Right renal cortex interstitium (tissue), 3 donors: ENCODE measurements at places on chromosomes 13 and 19. TPM values are rescaled to one million over a fixed set of nuclear protein-coding genes. Genes with fewer than 3 reads are reported as not detected.

Gene NAPSA
- 8.7 TPM for polyA plus RNA-seq

- DNase-seq = no peak
Measured at GRCh38 chr13:39935155-39935554, 279.7 kb downstream of the COG6 start.

DNA sequence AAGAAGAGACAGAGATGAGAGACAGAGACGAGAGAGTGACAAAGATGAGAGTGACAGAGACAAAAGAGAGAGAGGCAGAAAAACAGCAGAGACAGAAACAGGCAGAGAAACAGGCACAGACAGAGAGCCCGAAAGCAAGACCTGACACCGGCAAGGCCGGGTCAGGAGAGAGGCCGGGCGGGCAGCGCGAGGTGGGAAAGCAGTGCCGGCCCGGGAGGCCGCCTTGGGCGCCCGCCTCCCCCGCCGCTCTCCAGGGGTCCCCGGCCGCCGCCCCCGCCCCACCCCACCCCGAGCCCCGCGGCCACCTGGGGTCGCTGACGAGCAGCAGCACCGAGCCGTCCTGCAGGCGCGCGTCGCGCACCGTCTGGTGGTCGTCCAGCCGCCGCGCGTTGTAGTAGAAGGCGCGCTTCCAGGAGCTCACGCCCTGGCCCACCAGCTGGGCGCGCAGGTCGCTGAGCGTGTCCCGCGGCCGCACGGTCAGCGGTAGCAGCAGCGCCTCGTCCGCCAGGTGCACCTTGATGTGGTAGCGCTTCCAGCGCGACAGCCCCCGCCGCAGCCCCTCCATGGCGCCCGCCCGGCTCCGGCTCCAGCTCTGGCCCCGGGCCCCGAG lies at the start of gene TINCR:
TINCR (minus strand) TSS at position 594 of the 610 bp plus-strand sequence.
- DNase-seq = no peak

GRCh38 chr13:67519356-67519755 lies 289.2 kb upstream of the PCDH9 start:
- DNase-seq = no peak

GRCh38 chr19:1822210-1822609 lies 10.1 kb upstream of the ATP8B3 start:
- no peak for DNase-seq

GRCh38 chr19:54548806-54549205 lies 24.8 kb upstream of the LILRA2 start:
- no peak for DNase-seq

- no peak for DNase-seq
Measured at GRCh38 chr19:43586346-43586745, 9.6 kb downstream of the IRGQ start.

DNA sequence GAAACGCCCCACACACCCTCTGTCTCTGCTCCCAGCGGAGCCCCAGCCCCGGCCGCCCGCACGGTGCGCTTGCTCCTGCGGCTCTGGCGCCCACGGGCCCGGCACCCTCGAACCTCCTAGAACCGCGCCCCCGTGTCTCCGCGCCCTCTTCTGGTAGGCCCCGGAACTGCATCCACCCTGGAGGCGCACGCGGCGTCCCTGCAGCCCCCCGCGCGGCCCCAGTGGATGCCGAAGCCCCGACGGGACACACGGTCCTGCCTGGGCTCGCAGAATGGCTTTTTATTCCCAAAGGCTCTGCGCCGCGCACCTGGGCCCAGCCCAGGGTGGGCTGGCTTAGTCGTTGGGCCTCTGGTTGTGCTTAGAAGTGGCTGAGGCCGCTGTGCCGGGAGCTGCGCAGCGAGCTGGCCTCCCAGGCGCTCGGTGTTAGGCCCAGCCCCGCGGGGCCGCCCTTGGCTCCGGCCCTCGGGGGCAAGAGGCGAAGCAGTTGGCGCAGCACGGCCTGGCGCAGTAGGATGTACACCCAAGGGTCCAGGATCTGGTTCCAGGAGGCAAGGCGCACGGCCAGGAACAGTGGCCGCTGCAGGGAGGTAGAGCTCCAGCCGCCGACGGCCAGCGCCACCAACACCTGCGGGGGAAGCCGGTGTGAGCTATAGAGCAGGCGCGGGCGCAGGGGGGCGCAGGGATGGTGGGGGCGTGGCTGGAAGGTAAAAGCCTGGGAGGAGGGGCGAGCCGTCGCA lies 2.8 kb downstream of the PTGER1 start:
- DNase-seq = no peak
